ENCODE measurements at places on chromosomes 5 and 9.

DNA sequence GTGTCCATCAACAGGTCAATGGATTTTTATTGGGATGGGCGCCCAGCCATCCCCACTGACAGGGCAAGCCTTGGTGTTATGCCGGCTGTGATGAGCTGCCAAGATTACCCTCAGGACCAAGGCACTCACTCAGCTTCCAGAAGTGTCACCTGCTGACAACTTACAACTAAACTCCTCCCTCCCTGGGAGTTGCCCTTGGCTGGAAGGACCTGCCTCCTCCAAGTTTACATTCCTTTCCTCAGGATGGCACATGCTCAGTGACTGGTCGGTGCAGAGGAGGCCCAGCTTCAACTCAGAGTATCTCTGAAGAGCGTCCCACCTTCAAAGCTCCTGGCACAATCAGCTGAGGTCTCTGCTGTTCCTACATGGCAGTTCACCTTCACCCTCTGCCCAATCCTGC is 52.5 kb upstream of the ZBTB43 start:
- DNase-seq: no peak

- no peak for DNase-seq
Observed at GRCh38 chr5:159765760-159766517, 150.3 kb upstream of the ADRA1B start.

DNA sequence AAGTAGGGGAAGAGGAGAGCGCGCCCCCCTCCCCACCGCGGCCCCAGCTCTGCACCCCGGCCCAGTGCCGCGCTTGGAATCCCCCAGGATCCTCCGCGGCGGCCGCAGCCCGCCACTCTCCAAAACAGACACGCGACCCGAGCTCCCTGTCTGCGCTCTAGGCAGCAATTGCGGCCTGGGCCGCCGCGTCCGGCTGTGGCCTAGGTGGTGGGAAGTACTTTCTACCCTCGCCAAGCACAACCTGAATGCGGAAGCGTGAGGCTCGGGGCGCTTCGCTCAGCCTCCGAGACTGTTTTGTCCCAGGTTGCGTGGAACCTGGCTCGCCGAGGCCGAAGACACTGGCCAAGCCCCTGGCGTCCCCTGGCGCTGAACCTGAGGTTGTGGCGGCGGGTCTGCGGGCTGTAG is 3.3 kb upstream of the FOXB2 start:
- no peak for DNase-seq

GRCh38 chr9:129408535-129409215 is 212.2 kb downstream of the C9orf50 start:
- no peak for DNase-seq

GRCh38 chr5:166050531-166050930 is 2240.9 kb upstream of the WWC1 start:
- DNase-seq: no peak

- no peak for DNase-seq
Observed at GRCh38 chr5:112023766-112024165, 266.8 kb upstream of the NREP start.

DNA sequence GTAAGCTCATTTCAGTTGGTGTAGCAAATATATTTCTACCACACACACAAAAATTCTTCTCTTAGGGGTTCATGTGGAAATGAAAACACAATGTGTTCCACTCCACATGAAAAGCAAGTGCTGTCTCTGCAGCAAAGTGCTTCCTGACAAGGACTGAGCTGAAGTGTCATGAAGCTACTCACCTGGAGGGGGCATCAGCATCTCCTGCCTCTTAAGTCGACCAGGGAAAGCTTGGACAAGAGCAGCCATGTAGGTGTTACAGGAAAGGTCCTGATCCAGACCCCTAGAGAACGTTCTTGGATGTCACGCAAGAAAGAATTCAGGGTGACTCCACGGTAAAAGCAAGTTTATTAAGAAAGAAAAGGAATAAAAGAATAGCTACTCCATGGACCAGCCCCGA is 62.8 kb downstream of the SV2C start:
- DNase-seq: peak; percentile 0

DNA sequence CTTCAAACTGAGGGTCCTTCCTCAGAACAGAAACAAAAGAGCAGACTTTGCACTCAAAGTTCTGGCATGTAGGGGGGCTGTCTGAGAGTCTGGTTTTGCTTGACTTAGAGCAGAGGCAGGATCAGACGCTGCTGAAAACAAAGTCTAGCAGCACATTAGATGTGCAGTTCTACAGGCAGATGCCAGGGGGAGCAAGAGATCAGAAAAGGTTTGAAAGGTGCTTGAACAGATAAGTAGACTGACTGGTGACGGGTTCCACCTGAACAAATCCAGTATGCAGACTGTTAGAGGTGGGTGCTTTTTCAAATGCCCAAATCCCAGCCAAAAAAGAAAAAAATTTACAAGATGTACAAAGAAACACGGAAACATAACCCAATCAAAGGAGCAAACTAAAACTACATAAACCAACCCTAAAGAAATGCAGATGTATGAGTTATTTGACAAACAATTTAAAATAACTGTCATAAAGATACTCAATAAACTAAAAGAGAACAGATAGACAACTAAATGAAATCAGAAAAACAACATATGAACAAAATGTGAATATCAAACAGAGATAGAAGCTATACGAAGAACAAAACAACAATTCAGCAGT is 194.7 kb upstream of the FREM1 start:
- peak; percentile 16 for DNase-seq

DNA sequence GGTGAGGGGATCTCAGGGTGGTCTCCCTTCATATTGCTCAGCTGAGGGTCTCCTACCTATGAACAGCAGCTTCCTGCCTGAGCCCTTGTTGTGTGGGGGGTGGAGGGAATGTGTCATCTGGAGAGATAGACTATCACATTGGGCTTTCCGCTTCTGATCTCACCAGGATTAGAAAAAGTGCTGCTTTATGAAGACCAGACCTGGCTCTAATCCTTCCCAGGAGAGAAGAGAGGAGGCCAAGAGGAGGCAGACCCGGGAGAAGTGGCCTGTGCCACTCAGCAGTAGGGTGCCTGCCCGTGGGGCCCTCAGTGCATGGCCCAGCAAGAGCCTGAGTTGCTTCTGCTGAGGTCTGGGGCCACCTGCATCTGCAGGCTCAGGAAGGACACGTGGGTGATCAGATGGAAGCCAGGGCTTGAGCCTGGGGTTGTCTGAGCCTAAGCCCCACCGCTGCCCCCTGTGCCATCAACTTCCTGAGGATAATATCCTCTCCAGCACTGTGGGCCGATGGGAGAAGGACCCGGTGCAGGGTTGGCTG is 22.1 kb upstream of the COL5A1 start:
- no peak for DNase-seq

DNA sequence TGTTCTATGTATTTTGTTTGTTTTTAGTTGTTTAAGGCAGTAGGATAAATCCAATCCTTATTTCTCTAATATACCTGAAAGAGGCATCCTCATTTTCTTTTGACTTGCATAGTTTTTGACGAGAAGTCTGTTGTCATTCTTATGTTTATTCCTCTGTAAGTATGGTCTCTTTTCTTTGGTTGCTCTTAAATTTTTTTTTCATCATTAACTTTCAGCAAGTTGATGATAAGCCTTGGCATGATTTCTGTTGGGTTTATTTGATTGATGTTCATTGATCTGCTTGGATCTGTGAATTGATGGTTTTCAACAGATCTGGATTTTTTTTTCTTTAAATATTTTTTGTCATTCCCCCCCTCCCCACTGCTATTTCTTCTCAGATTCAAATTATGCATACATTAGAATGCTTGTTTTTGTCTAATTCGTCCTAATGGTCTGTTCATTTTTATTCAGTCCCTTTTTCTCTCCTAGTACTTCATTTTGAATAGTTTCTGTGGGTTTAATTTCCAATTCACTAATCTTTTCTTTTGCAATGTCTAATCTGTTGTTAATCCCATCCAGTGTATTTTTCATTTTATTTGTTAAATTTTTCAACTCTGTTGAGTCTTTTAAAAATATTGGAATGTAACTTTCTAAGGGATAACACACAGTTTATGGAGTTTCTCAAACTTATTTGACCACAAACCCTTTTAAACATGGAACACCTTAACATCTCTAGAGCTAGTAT is 495.9 kb downstream of the CSNK1G3 start:
- no peak for DNase-seq

- peak; percentile 19 for DNase-seq
Observed at GRCh38 chr5:54362434-54362833, 52.1 kb upstream of the ARL15 start.

GRCh38 chr9:99057665-99058625 is 47.0 kb upstream of the TGFBR1 start:
- no peak for DNase-seq

DNA sequence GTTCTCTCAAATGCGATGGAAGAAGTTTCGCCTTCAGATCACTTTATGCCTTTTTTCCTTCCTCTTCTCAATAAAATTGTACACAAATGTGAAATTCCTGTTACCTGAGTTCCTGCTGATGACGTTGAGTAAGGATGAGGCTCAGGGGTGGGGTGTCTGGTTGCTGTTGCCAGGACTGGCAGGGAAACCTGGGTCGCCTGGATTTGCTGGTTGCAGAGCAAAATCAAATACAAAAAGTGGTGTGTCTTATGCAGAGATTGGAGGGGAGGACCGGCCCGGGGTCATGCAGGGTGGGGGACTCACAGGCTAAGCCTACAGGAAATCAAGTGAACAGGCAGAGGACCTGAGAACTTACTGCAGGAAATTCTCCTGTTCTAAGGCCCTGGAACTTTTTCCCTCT is 39.2 kb downstream of the ANXA2R start:
- DNase-seq: no peak

DNA sequence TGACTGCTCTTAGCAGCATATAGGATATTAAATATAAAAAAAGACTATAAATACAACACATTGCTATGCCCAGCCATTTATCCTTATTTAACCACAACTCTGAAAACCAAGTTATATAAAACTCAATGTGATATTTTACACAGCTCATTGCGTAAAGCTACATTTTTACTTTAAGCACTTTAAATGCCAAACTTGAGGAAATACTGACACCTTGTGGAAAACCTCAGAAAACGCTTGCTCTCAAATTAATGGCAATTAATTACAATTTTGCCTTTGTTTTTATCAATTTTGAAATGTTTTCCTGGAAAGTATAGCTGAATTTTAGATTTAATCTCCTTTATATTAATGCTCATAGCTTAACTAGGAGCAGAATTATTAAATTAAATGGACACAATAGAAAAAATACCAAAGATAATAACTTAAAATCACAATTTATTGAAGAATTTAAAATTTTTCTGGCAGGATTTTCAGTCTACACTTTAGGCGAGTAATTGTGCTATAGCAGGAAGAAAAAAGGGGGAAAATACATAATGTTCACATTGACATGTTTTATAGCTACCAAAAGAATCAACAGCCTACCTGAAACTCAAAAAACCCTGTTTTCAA is 25.2 kb upstream of the PLAC8L1 start:
- peak; percentile 20 for DNase-seq
